ENCODE measurements at places on chromosomes 1 and 21. TPM values are rescaled to one million over a fixed set of nuclear protein-coding genes. Genes with fewer than 3 reads are reported as not detected.

Gene SLFNL1
- total RNA-seq: 0.18 TPM

Gene INKA2
- 22.1 TPM for total RNA-seq

Gene ZYG11A
- total RNA-seq: 0.03 TPM

Gene SPATA45
- not detected for total RNA-seq

Gene UTS2
- not detected for total RNA-seq

Gene TCEA3
- 0.10 TPM for total RNA-seq

Gene CA6
- total RNA-seq: not detected

Gene LEFTY1
- total RNA-seq: 16.7 TPM

Gene ERICH3
- total RNA-seq: not detected

Gene MIXL1
- total RNA-seq: not detected

Gene CD1E
- 0.34 TPM for total RNA-seq

Gene CHD5
- total RNA-seq: 0.05 TPM

Gene RPE65
- 0.06 TPM for total RNA-seq

Gene CD101
- 2.3 TPM for total RNA-seq

Gene CDC42BPA
- 50.8 TPM for total RNA-seq

Gene OPRD1
- total RNA-seq: 60.2 TPM

Gene TXNIP
- 177 TPM for total RNA-seq

Gene AMY1B
- not detected for total RNA-seq

Gene ZNF648
- total RNA-seq: not detected

Gene TBX19
- total RNA-seq: 1.1 TPM

Gene ZNF362
- 29.3 TPM for total RNA-seq

Gene LCE6A
- not detected for total RNA-seq

Gene CGN
- total RNA-seq: 1.2 TPM

Gene GABRD
- total RNA-seq: not detected

Gene TTF2
- total RNA-seq: 58.4 TPM

Gene SPRR2F
- not detected for total RNA-seq

Gene SLC26A9
- total RNA-seq: 0.30 TPM

Gene C1orf185
- total RNA-seq: not detected

Gene SLC35F3
- not detected for total RNA-seq

Gene MROH9
- total RNA-seq: not detected

Gene COL16A1
- total RNA-seq: 2.6 TPM

Gene SPRR4
- not detected for total RNA-seq

Gene PTPN22
- total RNA-seq: 1.4 TPM

Gene FLAD1
- 28.0 TPM for total RNA-seq

Gene APCS
- not detected for total RNA-seq

Gene GJA8
- not detected for total RNA-seq

Gene NASP
- total RNA-seq: 365 TPM

Gene C1QC
- total RNA-seq: not detected

Gene LMOD1
- not detected for total RNA-seq

Gene CTTNBP2NL
- 13.2 TPM for total RNA-seq

Gene VWA1
- total RNA-seq: 0.58 TPM
